ENCODE measurements at places on chromosomes 12 and 14.

DNA sequence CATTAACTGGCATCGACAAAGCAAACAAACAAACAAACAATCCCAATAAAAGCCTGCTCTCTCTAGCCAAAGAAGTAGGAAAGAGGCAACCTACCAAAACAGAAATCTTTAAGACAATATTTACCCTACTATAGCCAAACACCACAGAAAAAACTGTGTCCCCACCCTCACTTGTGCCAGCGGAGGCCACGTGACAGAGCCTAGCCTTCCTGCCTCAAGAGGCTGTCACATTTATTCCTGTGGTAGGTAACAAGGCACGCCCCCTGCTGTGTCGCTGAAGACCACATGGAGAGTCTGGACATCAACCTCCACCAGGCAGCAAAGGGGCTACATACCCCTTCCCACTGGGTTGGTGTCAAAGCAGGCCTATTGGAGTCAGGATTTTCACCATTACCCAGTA, 148.1 kb downstream of the LMNTD1 start:
- DNase-seq = no peak

GRCh38 chr12:49305762-49306510, 11.0 kb downstream of the PRPH start:
- peak; percentile 39 for DNase-seq

DNA sequence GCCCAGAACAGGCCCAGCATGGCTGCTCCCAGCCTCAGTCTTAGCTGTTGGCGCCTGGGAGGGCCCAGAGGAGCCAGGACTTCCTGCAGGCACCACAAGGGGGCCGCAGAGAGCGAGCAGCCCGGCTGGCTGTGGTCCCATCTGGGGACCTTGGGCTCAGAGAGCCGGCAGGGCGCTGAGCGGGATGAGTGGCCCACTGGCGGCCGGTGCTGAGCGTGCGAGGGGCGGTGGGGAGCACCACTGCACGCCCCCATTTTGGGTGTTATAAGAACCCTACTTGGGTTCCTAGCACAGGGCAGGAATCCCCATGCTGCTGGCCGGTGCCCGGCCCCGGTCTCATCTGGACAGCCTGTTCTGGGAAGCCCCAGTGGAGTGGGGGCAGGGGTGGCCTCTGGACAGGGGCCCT, 25.9 kb upstream of the CRIP2 start:
- peak; percentile 73 for DNase-seq

GRCh38 chr14:88032373-88032772, 27.4 kb downstream of the GPR65 start:
- peak; percentile 59 for DNase-seq

DNA sequence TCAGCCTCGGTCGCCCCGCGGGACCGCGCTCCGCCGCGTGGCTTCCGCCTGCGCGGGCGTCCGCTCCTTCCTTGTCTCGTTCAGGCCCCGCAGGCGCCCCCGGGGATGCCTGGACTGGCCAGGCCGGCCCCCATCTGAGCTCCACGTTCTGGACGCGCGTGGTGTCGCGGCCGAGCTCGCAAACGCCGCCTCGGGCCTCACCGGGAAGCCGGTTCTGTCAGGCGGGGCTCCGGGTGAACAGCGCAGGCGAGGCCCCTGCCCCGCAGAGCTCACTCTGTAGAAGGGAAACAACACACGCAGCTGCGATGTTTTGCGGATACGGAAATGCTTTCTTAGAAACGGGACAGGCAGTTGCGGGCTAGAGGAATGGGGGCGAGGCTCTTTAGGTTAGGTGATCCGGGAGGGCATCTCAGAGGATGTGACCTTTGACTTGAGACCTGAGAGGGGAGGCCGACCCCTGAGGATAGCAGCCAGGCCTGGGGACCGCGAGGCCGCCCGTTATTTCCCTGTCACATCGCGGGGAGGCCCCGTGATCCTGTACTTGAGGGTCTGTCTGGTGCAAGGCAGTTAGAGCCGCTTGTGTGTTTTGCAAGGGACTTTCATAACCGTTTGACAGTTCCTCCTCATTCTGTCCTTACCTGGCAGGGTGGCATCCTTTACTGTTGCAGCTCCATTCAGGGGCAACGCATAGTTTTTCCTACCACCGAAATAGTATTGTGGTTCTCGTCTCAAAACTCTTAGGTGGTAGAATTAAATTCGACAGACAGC, 584 bp downstream of the VRK1 start:
- DNase-seq = peak; percentile 29

GRCh38 chr14:28756884-28757570, 9.6 kb upstream of the FOXG1 start:
- DNase-seq = peak; percentile 17

DNA sequence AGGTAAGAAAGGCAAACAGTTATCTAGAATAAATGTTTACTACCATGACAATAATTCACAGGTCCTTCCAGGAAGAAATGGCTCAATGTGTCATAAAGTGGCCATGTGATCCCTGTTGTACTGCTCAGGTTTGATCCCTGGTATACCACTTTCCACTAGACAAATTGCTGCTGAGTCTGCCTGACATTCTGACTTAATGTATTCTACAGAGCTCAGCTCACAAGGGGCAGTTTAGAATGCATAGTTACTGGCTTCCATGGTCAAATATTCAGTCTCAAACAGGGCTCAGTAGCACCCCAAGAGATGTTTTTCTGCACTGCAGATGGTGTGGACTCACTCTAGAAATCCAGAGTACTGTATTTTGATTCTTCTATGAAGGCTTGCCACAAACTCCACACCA, 21.8 kb downstream of the TSHR start:
- DNase-seq = no peak

DNA sequence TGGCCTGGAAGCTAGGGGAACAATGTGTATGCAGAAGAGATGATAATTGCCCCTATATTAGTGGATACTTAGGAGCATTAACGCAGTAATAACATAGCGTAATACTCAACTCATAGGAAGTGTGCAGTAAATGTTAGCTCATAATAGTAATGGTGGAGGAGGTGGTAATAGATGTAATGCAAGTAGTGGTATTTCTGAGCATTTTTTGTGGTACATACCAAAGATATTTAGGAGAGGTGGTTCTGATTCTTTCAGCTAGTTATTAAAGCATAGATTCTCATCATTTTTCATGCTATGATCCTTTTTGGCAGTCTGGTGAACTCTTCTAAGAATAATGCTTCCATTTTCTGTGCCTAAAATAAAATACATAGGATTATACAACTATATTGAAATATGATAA, 233.1 kb downstream of the PTPRO start:
- no peak for DNase-seq

GRCh38 chr12:93127582-93128331, 198.7 kb upstream of the EEA1 start:
- peak; percentile 81 for DNase-seq

DNA sequence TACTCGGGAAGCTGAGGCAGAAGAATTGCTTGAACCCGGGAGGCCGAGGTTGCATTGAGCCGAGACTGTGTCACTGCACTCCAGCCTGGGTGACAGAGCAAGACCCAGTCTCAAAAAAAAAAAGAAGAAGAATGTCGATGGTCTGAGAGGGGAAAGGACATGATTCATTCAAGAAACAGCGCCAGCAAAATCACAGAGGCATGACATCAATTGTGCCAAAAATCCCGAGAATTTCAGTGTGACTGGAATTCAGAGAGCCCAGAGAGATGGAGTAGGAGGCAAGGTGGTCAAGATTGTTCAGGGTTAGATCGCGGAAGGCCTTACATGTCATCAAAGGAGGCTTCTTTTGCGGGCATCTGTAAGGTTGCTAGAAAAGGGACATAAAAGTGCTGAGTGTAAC, 483.3 kb downstream of the VRK1 start:
- DNase-seq = no peak
